D721Med (cell line): ENCODE measurements at places on chromosomes 6 and 20.

DNA sequence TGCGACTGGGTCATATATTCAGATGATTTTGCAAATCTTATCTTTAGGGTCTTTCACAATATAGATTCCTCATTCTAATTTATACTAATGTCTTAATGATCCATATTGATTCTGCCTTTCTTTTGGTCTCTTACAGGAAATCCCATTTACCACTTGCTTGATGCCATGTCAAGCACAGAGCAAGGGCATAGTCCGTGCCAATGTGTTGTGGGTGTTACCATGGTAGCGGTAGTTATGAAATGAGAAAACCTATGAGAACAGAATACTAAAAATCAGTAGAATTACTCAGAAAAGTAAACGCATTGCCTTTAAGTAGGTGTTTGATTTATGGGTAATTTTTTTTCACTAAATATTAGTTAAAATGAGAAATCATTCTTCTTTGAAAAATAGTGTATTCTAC, 153.9 kb upstream of the RAB32 start:
- DNase-seq, result no peak

- DNase-seq, result no peak
Observed at GRCh38 chr6:126540161-126540560, 200.2 kb downstream of the CENPW start.

GRCh38 chr6:113982055-113982550, 11.2 kb upstream of the HDAC2 start:
- no peak for DNase-seq

GRCh38 chr6:4129446-4129845, 5.9 kb downstream of the ECI2 start:
- DNase-seq, result no peak

DNA sequence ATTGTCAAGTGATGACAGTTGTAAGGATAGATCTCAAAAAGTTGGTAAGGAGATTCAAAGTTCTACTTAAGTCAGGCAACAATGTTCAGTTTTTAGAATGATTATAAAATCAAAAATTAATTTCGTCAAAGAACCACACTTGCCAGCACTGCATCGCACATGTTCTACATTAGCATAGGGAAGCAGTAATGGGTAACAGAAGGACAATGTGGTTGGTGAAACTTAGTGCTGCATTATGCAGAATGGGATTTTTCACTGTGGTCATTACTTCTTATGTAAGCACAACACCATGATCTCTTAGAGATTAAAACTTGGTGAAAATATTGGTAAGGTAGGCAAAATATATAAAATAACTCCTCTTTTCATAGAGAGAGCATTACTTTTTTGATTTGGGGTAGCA, 173.7 kb upstream of the THEMIS start:
- DNase-seq, result no peak

GRCh38 chr20:49594143-49594930, 26.4 kb upstream of the PTGIS start:
- no peak for DNase-seq

DNA sequence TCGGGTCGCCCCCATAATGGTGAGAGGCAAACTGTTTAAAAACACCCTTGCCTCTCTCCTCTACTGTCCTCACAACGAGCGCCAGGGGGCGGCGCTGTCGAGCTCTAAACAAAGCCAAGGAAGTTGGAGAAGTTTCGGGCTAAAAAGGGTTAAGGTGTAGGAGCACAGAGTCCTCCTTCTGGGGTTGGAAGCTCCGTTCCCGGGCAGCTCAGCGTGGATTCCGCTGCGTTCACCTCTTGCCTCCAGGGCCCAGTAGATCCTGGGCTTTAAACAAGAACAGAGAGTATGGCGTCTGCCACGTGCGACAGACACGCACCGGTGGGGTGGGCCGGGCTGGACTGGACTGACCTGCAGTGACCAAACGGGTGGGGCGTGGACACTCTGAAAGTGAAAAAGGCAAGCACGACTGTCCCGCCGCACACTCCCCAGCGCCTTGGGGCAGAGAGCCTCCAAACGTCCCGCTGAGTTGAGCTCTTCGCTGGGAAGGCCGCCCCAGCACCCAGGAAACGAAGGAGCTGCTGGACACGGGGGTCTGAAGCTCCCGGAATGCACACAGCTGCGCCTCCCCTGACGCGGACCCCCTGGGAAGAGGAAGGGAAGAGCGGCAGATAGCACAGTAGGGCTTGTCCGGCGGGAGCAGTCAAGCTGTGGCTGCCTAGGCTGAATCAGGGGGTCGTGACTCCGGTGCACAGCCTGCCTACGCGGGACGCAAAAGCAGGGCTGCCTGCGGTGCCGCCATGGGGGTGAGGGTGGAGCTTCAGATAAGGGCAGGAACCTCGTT, 1.6 kb upstream of the THBD start:
- DNase-seq, result no peak

GRCh38 chr20:34302312-34302722, 838 bp downstream of the AHCY start:
- no peak for DNase-seq

DNA sequence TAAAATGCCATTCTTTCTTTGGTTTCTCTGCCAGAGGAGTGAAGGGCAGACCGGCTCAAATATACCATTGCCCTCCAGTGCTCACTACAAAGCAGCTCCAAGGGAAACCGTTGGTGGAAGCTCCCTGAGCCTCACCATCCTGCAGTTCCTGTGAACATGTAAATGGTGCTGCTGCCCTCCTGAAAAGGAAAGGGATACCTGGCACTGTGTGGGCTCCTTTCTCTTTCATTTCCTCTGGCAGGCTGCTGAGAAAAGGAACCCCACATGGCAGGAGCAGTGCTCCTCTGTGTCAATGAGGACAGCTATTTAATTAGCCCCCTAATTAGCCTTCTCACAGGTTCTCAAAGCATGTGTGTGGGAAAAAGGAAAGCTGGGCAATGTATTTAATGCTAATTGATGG, 142.5 kb downstream of the KLHL32 start:
- DNase-seq, result no peak

DNA sequence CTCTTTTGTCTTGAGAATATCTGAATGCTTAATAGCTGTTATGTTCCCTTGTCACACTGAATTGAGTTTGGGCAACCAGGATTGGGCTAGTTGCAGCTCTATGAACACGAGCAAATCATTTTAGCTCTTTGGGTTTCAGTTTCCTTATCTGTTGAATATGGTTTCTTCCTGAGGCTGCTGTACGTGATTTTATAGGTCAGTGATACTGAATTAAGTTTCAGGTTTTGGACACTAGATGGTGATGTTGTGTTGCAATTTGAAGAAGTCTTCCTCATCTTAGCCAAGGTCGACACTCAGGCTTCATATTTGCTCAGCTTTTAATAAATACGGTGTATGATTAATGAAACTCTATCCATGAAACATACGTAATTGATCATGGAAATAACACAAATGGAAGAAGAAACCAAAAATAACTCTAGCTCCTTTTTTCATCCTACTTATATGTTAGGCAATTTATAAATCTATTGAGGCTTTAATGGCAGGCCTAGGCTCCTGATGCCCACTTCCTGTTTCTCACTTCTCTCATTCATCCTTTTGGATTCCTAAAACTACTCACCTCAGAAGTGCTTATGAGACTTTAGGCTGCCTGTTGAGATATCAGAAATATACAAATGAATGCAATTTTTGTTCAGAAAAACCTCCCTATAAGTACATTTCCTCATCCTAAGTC, 354.1 kb upstream of the MAP3K7 start:
- DNase-seq, result no peak

DNA sequence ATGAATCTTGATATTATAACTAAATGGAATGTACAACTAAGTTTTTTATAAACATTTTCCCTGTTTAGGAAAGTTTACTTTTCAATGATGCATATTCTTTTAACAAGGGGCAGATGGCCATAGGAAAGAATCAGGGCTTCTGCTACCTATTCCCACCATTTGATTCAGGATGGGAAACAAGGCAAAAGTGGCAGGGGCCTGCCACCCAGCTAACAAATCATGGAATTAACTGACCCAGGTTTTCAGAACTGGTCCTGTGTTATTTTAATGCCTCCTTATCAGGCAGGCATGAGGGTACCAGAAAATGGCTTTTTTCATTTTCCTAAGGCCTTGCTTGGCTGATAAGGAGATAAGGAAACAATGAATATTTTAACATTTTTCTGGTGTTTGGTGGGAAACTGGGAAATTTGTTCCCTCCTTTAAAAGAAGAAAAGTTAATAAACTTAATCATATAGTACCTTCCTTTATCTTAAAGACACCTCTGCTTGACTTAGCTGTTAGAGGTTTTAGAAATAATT, 6.7 kb downstream of the POU3F2 start:
- DNase-seq, result no peak

- DNase-seq, result no peak
Observed at GRCh38 chr6:156630613-156631302, 146.4 kb upstream of the ARID1B start.

DNA sequence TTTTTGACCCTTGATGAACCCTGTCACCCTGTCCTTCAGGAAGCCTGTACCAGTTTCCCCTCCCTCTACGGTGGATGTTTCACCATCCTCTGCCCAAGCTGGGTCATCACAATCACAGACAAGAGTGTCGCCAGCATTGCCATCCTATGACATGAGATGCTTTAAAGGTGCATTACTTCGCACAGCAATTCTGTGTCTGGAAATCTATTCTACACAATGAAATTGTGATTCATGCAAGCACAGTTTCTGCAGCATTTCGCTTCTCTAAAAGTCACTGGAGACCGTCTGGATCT, 2.5 kb upstream of the ULBP2 start:
- no peak for DNase-seq

DNA sequence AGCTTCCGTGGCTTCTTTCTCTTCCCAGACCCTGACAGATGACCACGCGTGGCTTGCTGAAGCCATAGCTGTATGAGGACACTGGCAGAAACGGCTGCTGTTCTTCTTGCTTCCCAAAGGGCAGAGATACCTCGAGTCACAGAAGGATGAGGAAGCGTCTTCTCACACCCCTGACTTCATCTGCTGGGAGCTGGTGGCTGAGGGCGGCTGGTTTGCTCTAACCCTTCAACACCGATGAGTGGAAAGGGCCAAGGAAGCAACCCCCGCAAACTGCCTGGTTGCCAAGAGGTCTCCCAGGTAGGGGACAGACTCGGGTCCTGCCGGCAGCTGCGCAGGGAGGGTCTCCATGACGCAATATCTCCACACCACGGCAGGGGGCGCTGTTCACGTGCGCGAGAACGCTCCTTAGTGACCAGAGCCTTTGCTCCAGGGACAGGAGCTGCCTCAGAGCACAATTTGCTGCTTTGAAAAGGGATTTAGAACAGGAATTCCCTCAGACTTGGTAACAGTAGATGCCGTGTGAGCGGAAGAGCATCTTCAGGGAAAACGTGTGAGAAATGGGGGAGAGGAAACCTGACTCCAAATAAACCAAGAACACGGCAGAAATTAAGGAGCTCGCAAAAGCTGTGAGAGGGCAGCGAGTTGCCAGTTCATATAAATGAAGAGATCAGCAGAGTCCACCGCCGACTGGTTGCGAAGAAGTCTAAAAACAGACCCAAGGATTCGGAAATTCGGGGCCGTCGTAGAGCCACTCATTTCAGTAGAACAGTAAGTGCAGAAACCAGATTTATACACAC, 80.2 kb downstream of the ERMARD start:
- DNase-seq, result no peak

- DNase-seq, result no peak
Observed at GRCh38 chr6:88386167-88386566, 220.0 kb upstream of the CNR1 start.

DNA sequence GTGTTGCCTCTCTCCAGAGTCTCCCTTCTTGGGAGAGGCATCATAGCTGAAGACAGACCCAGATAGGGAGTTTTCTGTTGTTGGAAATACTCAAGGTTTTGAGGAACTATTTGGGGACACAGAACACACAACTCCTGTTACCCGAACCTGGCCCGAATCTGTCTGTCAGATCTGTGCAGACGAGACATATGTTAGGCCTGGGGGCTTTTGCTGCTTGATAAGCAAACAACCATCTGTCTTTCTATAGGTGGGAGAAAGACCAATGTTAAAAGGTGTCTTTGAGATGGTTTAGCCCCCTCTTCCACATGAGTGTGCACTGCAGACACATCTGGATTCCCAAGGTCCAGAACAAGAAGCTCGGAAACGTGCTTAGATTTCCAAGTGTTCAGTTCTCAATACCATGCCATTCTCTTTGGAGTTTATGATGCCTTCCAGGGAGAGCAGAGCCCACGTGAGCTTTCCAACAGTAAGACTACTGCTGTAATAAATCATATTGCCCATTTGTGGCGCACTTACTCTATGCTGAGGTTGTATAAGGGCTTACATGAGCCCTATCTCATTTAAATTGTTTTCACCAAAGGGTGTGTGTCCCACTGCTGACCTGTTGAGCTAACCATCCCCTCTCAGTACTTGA, 3.8 kb upstream of the STX16 start:
- no peak for DNase-seq

GRCh38 chr20:58870293-58871014, 17.9 kb downstream of the GNAS start:
- DNase-seq, result no peak
